ENCODE measurements at places on chromosomes 13 and 19. TPM values are rescaled to one million over a fixed set of nuclear protein-coding genes. Genes with fewer than 3 reads are reported as not detected.
A peak's percentile ranks its signal among the peaks of the same experiment; 100 is the strongest.

DNA sequence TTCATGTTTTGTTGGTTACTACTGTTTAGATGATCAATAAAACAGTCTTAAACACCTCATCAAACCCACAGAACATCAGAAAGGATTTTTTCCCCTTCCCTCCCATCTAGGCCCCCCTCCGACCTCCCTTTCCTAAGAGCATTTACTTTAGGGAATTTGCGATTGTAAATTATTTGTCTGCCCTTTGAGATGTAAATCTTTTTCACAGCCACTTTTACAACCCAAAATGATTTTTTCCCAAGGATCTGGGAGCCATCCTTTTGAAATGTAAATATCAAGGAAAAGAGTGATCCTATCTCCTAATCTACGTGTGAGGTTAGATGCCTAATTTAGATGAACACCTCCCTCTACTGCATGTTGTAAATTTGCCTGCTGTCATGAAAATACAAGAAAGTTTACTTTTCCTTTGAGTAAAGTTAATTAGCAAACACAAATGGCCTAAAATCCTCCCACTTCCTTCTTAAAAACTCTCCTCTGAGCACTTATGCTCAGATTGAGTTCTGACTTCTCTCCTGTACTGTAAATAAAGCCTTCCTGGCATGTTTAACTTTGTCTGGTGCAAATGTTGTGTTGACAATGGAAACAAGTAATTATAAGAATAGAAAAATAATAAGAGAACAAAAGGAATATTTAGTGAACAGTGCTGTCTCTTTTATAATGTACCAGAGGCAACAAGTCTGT is 1646.9 kb upstream of the SPRY2 start:
- no peaks in the 10 kb centered on the region for H3K27me3 ChIP-seq
- H3K27ac ChIP-seq = no peak overlapping the region
- no peak overlapping the region for H3K4me3 ChIP-seq

DNA sequence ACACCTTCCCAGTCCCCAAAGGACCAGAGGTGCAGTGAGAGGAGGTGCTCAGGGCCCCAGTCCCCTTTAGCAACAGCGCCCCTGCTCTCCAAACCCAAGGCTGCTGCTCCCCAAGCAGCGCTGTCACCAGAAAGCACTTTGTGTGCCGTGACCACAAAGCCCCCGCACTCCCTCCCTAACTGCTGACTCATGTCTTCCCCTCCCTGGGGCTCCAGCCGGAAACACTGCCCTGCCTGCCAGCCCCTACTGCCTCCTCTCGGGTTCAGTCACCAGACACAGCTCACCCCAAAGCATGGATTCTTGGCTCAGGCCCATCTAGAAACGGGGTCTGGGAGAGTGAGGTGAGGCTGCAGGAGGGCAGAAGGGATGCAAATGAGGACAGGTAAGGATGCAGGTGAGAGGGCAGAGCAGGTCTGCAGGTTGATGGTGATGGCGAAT is 4.9 kb upstream of the TNFSF14 start:
- peak overlapping the region; percentile 92 for H3K27ac ChIP-seq
- peaks cover 68% of the 10 kb centered on the region for H3K4me1 ChIP-seq
- H3K36me3 ChIP-seq = peaks cover 16% of the 10 kb centered on the region
- H3K4me3 ChIP-seq = peak overlapping the region; percentile 75
- DNase-seq = peak; percentile 93
- H3K27me3 ChIP-seq = peaks cover 4% of the 10 kb centered on the region

DNA sequence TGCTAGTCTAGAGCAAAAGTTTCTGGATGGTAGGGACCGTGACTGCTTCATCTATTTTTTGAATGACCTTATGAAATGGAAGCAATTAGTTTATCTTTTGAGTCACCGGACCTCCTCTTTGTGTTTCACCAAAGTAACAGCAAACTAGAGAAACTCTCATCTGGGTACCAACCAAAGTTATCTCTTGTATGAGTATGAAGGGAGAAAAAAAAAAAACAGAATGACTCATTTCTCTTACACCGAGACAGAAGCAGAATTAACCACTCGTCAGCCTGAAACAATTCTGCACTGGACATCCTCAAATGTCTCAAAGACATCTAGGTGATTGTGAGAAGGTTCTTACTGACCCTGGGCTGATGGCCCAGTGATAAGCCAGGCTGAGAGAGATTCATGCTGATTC is 18.3 kb downstream of the ZNF100 start:
- DNase-seq = no peak
- H3K4me3 ChIP-seq = no peak overlapping the region
- no peak overlapping the region for H3K27ac ChIP-seq
- H3K36me3 ChIP-seq = peaks cover 81% of the 10 kb centered on the region

DNA sequence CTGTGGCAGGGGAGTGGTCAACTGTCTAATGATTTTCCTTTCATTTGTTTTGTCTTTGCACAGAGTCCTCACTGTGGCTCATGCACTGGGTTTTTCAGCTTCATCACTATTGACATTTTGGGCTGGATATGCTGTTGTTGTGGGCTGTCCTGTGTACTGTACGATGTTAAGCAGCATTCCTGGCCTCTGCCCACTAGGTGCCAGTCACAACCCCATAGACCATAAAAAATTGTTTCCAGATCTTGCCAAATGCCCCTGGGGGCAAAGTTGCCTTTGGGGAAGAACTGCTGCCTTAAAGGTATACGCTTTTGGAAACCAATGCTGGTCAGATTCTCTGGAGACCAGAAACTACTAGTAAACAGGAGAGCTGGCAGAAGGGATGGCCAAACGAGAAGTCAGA is 310.4 kb downstream of the SPRY2 start:
- H3K4me3 ChIP-seq = no peak overlapping the region
- no peaks in the 10 kb centered on the region for H3K4me1 ChIP-seq
- no peak for DNase-seq
- no peaks in the 10 kb centered on the region for H3K27me3 ChIP-seq

DNA sequence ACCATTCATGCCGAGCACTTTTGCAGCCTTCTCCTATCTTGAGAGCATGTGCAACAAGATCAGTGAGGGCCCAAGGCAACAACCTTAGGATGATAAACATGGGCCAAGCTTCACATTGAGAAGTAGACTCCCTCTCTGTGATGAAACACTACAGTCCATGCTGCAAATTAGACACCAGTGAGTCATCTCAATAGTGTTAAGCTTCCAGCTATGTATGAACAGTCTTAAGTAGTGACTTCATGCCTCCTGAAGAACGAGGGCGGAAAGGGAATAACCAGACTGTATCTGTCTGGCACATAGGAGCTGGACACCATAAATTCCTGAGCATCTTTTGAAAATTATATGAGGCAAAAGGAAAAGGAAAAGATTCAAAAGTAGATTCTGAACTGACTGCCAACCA is 309.9 kb upstream of the SLITRK1 start:
- DNase-seq = no peak
- no peaks in the 10 kb centered on the region for H3K36me3 ChIP-seq
- H3K4me3 ChIP-seq = no peak overlapping the region

DNA sequence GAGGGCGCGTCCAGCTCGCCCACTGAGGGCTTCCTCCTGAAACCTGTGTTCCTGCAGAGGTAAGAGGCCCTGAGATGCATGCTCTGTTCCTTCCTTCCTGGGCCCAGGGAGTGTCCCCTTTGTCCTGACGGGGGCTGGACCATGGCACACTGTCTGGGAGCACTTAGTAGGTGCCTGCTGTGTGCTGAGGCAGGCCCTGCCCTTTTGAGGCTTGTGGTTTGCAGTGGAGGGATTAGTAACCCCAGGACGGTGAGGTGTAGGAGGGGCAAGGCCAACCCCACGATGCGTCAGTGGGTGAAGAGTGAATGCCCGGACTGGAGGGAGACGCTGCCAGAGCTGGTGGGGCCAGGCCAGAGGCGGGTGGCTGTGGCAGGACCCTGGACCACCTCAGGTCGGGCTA is 11.2 kb upstream of the F2RL3 start:
- no peak overlapping the region for H3K27ac ChIP-seq
- H3K4me1 ChIP-seq = peaks cover 11% of the 10 kb centered on the region
- no peaks in the 10 kb centered on the region for H3K27me3 ChIP-seq
- no peak overlapping the region for H3K4me3 ChIP-seq

- H3K4me3 ChIP-seq = no peak overlapping the region
- no peaks in the 10 kb centered on the region for H3K27me3 ChIP-seq
- H3K36me3 ChIP-seq = no peaks in the 10 kb centered on the region
- peaks cover 3% of the 10 kb centered on the region for H3K4me1 ChIP-seq
- no peak for DNase-seq
Observed at GRCh38 chr13:66992183-66992582, 238.0 kb downstream of the PCDH9 start.

- H3K4me1 ChIP-seq = no peaks in the 10 kb centered on the region
- no peak overlapping the region for H3K4me3 ChIP-seq
- no peaks in the 10 kb centered on the region for H3K36me3 ChIP-seq
- H3K27ac ChIP-seq = no peak overlapping the region
Observed at GRCh38 chr13:73422973-73423372, 364.2 kb downstream of the KLF5 start.

GRCh38 chr19:42316223-42317211 is 3.4 kb downstream of the TMEM145 start:
- H3K27me3 ChIP-seq = peaks cover 37% of the 10 kb centered on the region
- H3K36me3 ChIP-seq = no peaks in the 10 kb centered on the region
- H3K4me1 ChIP-seq = peaks cover 16% of the 10 kb centered on the region
- H3K27ac ChIP-seq = no peak overlapping the region
- no peak for DNase-seq

DNA sequence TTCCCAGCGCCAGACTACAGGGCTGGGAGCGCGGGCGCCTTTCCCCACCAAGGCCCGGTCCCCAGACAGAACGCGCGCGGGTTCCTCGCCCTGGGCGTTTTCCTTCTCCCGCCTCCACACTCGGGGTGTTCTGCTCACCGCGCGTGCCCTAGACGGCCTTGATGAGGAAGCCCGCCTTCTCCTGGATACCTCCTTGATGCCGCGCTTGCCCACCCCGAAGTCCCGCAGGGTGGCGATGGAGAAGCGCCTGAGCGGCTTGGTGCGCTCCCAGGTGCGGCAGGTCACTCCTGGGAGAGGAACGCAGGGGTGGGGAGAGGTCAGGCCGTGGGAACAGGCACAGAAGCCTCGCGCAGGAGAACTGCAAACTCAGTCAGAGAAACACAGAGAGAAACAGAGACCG is 34.8 kb downstream of the CYP2B6 start:
- no peaks in the 10 kb centered on the region for H3K36me3 ChIP-seq
- no peak for DNase-seq
- peaks cover 20% of the 10 kb centered on the region for H3K27me3 ChIP-seq
- no peak overlapping the region for H3K4me3 ChIP-seq

DNA sequence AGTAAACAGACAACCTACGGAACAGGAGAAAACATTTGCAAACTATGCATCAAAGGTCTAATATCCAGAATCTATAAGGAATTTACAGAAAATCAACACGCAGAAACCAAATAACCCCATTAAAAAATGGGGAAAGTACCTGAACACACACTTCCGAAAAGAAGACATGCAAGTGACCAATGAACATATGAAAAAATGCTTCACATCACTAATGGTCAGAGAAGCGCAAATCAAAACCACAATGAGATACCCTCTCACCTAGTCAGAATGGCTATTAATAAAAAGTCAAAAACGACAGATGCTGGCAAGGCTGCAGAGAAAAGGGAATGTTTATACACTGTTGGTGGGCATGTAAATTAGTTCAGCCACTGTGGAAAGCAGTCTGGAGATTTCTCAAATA is 29.5 kb downstream of the SLC25A15 start:
- H3K4me3 ChIP-seq = no peak overlapping the region
- peaks cover 14% of the 10 kb centered on the region for H3K4me1 ChIP-seq
- no peak for DNase-seq
- no peak overlapping the region for H3K27ac ChIP-seq
- H3K36me3 ChIP-seq = peaks cover 33% of the 10 kb centered on the region

- peaks cover 7% of the 10 kb centered on the region for H3K4me1 ChIP-seq
- no peaks in the 10 kb centered on the region for H3K27me3 ChIP-seq
- H3K4me3 ChIP-seq = peak overlapping the region; percentile 99
- DNase-seq = peak; percentile 90
- H3K27ac ChIP-seq = peak overlapping the region; percentile 98
- peaks cover 34% of the 10 kb centered on the region for H3K36me3 ChIP-seq
Observed at GRCh38 chr19:20237773-20238623, 71.0 kb downstream of the ZNF486 start.

DNA sequence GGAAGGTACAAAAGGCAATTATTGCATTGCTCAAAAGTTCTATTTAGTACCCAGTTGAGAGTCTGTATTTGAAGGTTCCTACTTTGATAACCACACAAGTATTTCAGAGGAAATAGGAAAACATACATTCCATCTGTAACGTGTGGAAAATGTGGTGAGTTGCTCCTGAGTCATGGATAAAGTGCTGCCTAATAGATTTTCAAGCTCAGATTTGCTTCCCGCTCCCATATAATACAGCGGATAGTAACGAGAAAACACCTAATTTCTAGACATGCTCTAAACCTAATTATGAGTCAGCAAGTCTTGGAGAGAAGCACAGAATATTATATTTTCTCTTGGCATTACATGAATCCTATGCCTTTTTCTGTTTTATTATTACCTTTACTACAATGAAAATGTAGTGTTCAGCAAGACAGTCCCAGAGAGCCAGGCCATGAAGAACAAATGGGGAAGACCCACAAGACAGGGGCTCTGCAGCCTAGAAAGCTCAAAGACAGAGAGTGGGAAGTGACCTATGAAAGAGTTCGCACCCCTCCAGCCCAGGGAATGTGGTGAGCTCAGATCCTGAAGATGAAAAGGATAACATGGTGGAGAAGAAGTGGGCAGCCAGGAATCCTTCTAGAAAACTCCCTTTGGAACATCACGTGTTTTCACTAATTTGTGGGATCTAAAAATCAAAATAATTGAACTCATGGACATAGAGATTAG is 116.1 kb downstream of the STARD13 start:
- H3K27me3 ChIP-seq = peaks cover 15% of the 10 kb centered on the region
- no peak overlapping the region for H3K4me3 ChIP-seq
- no peak overlapping the region for H3K27ac ChIP-seq
- DNase-seq = no peak
- H3K4me1 ChIP-seq = no peaks in the 10 kb centered on the region
- no peaks in the 10 kb centered on the region for H3K36me3 ChIP-seq

GRCh38 chr13:24648983-24649687 is 31.1 kb upstream of the ATP12A start:
- peak overlapping the region; percentile 54 for H3K4me3 ChIP-seq
- peaks cover 13% of the 10 kb centered on the region for H3K4me1 ChIP-seq
- no peak for DNase-seq
- no peaks in the 10 kb centered on the region for H3K36me3 ChIP-seq
- H3K27me3 ChIP-seq = peaks cover 13% of the 10 kb centered on the region

- H3K36me3 ChIP-seq = no peaks in the 10 kb centered on the region
- H3K4me3 ChIP-seq = no peak overlapping the region
- H3K4me1 ChIP-seq = no peaks in the 10 kb centered on the region
- H3K27ac ChIP-seq = no peak overlapping the region
- H3K27me3 ChIP-seq = peaks cover 5% of the 10 kb centered on the region
- DNase-seq = no peak
Observed at GRCh38 chr13:94009701-94010100, 469.8 kb downstream of the DCT start.

GRCh38 chr19:30256496-30256850 is 115.7 kb upstream of the ZNF536 start:
- no peak overlapping the region for H3K4me3 ChIP-seq
- H3K4me1 ChIP-seq = no peaks in the 10 kb centered on the region
- peaks cover 70% of the 10 kb centered on the region for H3K27me3 ChIP-seq
- H3K36me3 ChIP-seq = no peaks in the 10 kb centered on the region
- no peak overlapping the region for H3K27ac ChIP-seq

- no peaks in the 10 kb centered on the region for H3K27me3 ChIP-seq
- peaks cover 39% of the 10 kb centered on the region for H3K4me1 ChIP-seq
- DNase-seq = no peak
Observed at GRCh38 chr19:46356149-46357055, 9.5 kb downstream of the PPP5C start.

The MYO9B gene
- 84.3 TPM for total RNA-seq

The GGACT gene
- total RNA-seq = 5.3 TPM

The SPTBN4 gene
- 1.1 TPM for total RNA-seq

The STXBP2 gene
- total RNA-seq = 73.3 TPM

The DCT gene
- not detected for total RNA-seq

The GPX4 gene
- 225 TPM for total RNA-seq

The DPP9 gene
- total RNA-seq = 72.3 TPM

The USF2 gene
- 105 TPM for total RNA-seq

The EXOC3L2 gene
- total RNA-seq = not detected

The KLK1 gene
- 1.1 TPM for total RNA-seq

The BCAM gene
- total RNA-seq = not detected

All from activated naive CD8-positive, alpha-beta T cell treated with anti-CD3 and anti-CD28 coated beads for 36 hours (primary cell).